Esophagus squamous epithelium (tissue), 5 donors: ENCODE measurements at places on chromosomes 11 and 22.

DNA sequence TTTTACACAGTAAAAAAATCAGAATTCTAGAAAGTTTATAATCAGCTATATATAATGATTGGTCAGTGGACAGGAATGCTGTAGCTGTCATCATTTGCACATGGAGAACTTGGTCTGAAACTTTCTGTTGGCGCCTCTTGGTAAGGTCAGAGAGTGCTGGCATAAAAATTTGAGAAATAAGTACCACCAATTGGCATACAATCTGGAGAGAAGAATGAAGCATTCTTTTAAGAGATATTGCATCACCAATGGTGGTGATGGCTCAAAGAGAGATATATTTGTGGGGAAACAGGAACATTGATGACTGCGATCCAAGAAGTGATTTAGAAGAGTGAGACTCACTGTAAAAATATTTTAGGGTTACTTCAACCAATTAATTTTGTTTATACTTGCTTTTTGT lies 19.8 kb upstream of the OOSP1 start:
- no peak for DNase-seq

DNA sequence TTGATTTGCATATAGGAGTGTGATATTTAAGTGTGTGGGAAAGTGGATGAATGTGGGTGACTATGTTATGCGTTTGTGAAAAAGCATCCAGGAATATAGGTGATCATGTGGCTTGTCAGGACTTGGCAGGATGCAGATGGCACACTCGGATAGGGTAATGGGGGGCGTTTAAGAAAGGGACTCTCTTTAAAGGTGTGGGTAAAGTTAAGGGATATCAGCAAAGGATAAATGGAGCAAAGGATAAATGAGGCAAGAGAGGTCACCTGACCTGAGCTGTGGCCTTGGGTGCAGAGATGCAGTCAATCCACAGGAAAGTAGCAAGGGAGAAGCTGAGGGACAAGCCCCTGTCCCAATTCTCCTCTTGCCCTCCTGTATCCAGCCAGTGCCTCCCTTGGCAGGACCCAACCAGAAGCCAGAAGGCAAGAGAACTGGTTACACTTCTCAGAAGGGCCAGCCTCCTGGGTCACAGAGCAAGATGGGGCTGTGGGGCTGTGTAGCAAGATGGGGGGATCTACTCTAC lies 47.5 kb upstream of the GRAMD1B start:
- DNase-seq, result no peak

- DNase-seq, result no peak
Observed at GRCh38 chr11:27688076-27688475, 12.2 kb downstream of the BDNF start.

- no peak for DNase-seq
Observed at GRCh38 chr22:38881464-38881871, 9.5 kb upstream of the CBX6 start.

- DNase-seq, result no peak
Observed at GRCh38 chr11:68471360-68472340, 11.1 kb downstream of the PPP6R3 start.

DNA sequence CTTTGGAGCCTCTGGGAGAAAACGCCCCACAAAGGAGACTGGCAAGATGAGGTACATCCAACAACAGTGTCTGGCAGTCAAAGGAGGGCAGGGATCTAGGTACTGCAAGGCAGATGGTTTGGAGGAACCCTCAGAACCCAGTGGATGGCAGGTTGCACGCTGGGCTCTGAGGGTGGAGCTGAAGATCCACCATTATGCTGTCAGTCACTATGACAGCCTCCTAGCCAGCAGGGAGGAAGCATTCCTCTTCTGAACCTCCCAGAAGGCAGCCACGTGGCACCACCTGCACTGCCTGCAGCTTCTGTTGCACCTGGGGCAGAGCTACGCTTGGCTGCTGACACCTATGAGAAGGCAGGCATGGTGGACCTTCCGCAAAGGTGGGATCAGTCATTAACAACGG lies 40.2 kb downstream of the HTR3A start:
- DNase-seq, result no peak

DNA sequence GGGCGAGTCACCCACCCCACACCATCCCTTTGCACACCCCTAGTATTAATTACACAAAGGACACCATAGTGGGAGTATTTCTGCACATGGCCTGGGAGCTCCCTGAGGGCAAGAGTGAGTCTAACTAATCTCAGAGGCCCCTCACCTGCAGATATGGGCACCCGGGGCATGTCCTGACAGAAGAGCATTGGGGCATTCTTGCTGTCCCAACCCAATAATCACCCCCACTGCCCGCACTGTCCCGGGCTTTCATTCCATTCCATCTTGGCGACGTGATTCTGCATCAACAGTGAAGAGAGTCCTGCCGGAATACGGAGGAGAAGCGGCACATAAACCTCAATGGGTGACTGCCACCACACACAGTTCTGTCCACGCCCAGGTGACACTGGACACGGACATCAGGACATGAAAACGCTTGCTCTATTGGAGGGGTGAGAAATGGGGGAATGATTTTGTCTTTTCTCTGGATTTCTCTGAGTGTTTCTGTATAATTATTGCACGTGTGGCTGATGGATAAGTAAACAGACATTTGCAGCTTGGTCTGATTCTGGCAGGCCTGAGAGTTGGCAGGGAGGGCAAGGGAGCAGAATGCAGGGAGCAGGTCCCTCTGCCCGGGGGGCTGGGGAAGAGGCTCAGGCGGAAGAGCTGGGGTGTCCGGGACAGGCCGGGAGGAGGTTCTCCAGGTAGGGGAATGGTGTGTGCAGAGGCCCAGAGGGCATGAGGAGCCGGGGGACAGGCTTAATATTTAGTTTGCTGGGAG lies 38.2 kb downstream of the SCUBE1 start:
- no peak for DNase-seq

DNA sequence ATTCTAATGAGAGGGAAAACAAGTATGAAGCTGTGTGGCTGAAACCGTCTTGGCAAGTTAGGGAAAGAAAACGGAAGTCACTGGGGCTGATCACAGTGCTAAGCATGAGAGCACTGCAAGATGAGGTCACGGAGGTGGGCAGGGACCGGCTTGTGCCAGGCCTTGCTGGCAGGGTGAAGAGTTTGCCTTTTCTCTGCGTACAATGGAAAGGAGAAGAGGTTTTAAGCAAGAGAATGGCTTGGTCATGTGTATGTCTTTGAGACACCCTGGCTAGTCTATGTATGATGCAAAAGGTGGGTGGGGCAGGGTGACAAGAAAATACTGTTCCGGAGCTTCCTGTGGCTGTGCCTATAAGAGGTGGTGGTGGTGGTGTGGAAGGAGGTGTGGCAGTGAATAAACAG lies 567.9 kb downstream of the NTM start:
- no peak for DNase-seq

GRCh38 chr11:22304337-22304961 lies 33.7 kb upstream of the SLC17A6 start:
- no peak for DNase-seq

DNA sequence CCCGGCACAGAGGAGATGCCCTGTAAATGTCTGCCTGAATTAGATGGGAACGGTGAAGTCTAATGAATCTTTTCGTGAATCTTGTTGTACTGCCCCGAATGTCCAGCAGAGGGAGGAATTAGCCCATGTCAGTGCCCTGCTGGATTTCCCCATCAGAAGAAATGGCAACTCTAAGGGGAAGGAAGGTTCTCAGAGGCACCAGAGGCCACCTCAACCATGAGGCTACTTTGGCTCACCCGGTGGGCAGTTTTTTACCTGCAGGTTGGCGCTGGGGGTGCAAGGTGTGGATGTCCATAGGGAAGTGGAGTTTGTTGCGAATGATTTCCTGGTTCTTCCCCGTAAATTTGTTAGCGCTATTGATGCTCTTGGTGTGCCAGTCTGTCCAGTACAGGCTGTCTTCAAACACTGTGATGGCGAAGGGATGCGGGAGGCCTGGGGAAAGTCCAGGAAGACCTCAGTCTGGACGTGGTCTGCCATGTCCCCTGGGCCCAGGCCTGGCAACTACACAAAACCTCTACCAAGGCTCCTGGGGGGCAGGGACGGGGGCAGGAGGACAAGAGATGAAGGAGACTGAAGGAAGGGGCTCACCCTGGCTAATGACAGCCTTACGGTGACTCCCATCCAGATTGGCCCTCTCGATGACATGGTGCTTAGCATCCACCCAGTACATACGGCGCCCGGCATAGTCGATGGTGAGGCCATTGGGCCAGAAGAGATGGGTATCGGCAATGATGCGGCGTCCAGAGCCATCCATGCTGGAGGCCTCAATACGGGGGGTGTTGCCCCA lies 28.5 kb downstream of the LRP4 start:
- no peak for DNase-seq

GRCh38 chr22:43851058-43851978 lies 11.0 kb downstream of the SULT4A1 start:
- no peak for DNase-seq
